ENCODE measurements at places on chromosomes 2 and 18.
A peak's percentile ranks its signal among the peaks of the same experiment; 100 is the strongest.

GRCh38 chr2:224650815-224651439, 65.2 kb downstream of the CCDC195 start:
- peak; percentile 43 for DNase-seq

GRCh38 chr2:61469424-61470121, 1.3 kb downstream of the USP34 start:
- DNase-seq: peak; percentile 20

- DNase-seq: peak; percentile 62
Measured at GRCh38 chr2:27369471-27370025, 590 bp downstream of the EIF2B4 start.

DNA sequence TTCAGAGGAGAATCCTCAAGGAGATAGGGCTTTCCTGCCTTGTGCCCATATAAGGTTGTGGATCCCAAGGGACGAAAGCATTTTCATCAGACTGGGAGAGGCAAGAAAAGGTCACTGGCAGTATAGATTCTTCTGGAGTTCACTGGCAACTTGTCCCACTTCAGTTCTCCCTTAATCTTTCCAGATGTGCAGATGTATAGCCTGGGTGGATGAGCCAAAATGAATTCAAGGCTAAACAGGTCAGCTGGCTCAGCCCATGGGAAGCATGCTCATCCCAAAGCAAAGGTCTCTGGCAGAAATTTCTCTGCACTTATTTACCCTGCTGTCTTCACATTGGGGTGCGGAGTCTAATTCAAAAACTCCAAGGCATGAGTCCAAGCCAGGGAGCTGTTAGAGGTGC, 148.9 kb upstream of the TNP1 start:
- DNase-seq: no peak

- DNase-seq: peak; percentile 95
Measured at GRCh38 chr2:240962300-240963064, 35.9 kb upstream of the SNED1 start.

DNA sequence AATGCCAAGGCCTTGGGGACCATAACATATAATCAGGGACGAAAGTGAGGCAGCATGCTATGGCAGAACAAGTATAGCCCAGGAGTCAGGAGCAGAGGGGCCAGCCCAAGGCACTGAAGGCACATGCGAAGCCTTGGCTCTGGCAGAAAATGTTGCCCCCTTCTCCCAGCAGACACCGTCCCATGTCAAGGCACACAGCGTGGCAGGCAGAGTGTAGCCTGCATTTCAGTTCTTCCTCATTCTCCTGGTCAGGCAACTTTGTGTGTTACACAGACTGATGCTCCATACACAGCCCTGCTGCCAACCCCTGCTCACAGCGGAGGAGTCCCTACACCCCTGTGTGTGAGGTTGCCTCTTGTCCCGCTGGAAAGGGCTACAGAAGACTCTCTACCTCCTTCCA, 480.8 kb downstream of the BCL11A start:
- DNase-seq: no peak

GRCh38 chr2:111919365-111919764, 21.0 kb downstream of the MERTK start:
- DNase-seq: no peak

- DNase-seq: peak; percentile 20
Measured at GRCh38 chr18:54109131-54109683, 115.3 kb downstream of the MBD2 start.

GRCh38 chr2:29056452-29056851, 17.9 kb downstream of the PCARE start:
- DNase-seq: no peak

DNA sequence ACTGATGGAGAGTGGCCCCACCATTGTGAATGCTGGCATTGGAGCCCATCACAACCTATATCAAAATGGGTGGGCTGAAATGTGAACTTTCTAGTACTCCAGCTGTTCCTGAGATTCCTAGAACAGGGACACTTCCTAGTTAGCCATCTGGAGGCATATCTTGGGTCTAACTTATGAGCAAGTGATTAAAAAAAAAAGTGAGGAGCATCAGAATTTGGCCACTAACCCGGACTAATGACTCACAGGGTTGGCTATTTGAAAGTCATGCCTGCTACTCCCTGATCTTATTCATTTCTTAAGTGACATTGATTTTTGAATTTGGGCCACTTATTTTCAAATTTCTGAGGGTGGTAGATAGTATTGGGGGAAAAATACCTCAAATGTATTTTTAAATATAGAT, 216.6 kb downstream of the HRH4 start:
- peak; percentile 11 for DNase-seq

GRCh38 chr2:74002505-74003421, 18.1 kb downstream of the TET3 start:
- peak; percentile 77 for DNase-seq

DNA sequence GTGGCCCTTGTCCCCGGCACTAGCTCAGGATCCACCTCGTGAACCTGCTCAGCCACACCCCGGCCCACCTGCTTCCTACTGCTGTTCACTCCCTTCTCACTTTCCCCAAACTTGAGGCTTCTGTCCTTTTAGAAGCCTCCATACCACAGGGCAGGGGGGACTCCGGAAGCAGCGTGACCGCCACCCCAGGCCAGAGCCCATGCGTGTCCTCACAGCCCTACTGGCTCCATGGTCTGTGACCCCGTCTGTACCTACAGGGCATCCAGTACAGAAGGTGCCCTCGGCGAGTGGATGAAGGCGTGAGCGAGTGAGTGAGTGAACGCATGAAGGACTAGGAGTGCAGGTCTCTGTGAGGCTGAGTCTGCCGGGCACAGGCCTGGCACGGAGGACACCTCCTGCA, 253.2 kb downstream of the TWIST2 start:
- DNase-seq: no peak

DNA sequence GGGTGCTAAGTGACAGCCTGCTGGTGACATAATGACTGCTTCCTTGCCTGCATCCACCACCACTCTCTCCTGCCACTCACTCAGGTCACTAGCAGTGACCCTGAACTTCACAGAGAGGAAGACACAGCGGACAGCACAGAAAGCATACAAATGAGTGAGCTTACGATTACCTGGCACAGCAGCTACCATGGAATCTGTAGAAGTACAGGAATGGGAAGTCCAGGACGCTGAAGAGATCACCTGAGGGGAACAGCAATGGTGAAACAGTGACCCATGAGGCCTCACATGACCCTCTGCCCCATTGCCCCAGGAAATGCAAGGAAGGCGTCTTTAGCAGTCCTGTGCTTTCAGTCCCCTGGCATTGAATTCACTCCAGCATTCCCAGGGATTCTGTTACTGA, 96.7 kb upstream of the RIOK3 start:
- no peak for DNase-seq

GRCh38 chr2:237497009-237497837, 10.2 kb downstream of the MLPH start:
- no peak for DNase-seq

- no peak for DNase-seq
Measured at GRCh38 chr2:116510117-116510671, 1304.3 kb upstream of the DDX18 start.

- DNase-seq: no peak
Measured at GRCh38 chr2:86783615-86784339, 6.9 kb downstream of the CD8A start.

DNA sequence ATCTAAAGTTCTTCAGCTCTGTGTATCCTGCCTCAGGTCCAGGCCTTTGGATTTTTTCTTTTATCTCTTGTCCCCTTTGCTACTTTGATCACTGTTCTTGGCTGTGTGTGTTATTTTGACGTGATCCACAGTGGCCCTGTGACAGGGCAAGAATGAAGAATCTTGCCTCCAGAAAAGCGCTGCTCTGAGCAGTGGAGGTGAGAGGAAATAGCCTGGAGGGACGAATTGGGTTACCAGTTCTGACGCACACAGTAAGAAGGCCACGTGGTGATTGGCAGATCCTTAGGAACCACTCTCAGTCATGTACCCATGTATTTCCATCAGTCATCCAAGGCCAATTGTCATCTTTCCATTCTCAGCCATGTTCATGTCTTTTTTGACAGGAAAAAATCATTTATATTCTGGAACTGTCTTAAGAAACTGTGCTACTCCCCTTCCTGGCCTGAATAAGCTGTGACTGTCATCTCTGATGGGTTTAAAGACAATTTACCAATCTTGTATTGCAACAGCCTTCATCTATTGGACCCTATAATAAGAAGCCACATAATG, 47.6 kb downstream of the MAPK4 start:
- DNase-seq: no peak

DNA sequence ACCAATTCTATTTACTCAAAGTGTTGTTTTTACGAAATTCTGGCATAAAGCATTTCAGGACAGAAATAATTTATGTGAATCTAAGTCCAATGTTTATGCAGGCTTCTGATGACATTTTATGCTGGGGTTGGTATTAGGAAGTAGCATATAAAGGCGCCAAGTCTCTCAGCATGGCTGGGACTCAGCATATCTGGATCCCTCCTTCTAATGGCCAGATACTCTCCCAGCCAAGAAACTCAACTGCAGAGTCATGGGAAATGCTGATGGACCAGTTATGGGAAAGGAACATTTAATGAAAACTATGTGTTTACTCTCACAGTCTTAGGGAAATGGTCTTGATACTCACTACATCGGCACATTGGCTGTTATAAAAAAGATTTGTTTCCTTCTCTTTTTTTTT, 392.2 kb downstream of the ARHGAP15 start:
- no peak for DNase-seq

- peak; percentile 40 for DNase-seq
Measured at GRCh38 chr2:95158891-95159619, 593 bp downstream of the ZNF514 start.

- DNase-seq: no peak
Measured at GRCh38 chr2:4515871-4516761, 812.7 kb downstream of the DCDC2C start.
